ENCODE measurements at places on chromosomes 11 and 22.

DNA sequence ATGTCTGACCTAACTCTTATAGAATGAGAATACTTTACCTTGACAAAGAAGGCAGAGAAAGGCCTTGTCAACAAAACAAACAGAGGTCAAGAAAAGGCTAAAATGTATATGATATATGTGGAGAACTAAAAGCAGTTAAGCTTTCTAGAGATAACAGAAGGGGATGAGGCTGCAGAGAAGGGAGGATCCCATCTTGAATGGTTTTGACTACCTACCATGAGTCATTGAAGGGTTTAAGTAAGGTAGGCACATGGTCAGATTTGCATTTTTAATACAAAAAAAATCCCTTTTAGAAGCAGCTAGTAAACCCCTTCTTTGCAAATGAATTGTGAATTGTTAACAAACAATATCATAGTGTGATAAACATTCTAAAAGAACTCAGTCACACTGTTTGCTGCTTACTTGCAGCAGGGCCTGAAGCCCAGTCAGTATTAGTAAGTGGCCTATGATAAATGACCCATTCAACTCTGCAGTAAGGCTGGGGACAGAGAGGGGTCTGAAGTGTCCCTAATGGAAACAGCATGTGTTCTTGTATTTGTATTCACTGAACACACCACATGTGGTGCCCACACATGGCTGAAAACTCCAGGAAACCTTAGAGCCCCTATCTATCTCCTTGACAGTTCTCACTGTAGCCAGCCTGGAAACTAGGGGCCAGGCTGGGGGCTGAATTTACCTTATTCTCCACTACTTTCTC, 328.8 kb upstream of the PITPNB start:
- DNase-seq: no peak

DNA sequence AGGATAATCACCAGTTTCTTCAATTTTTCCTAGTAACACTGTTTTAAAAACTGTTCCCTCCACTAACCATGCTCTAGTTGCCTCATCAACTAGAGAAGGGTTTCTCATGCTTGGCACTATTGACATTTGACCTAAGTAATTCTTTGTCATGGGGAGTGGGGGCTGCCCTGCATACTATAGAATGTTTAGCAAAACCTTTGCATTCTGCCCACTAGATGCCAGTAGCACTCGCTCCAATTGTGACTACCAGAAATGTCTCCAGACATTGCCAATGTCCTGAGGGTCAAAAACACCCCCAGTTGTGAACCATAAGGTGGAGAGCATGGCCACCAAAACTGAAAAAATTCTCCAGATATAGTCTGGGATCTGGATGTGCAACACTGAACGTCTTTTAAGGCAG, 27.6 kb upstream of the BMAL1 start:
- no peak for DNase-seq

GRCh38 chr11:120181376-120181975, 29.4 kb upstream of the OAF start:
- DNase-seq: no peak

DNA sequence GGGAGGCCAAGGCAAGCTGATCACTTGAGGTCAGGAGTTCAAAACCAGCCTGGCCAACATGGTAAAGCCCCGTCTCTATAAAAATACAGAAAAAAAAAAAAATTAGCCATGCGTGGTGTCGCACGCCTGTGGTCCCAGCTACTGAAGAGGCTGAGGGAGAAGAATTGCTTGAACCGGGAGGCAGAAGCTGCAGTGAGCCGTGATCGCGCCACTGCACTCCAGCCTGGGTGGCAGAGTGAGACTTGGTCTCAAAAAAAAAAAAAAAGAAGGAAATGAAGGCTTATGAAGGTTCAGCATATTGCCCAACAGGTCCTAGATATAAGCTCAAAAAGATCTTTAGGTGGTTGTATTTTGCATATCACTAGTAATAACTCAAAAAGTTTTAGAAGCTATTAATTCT, 10.2 kb downstream of the ATL3 start:
- DNase-seq: no peak

DNA sequence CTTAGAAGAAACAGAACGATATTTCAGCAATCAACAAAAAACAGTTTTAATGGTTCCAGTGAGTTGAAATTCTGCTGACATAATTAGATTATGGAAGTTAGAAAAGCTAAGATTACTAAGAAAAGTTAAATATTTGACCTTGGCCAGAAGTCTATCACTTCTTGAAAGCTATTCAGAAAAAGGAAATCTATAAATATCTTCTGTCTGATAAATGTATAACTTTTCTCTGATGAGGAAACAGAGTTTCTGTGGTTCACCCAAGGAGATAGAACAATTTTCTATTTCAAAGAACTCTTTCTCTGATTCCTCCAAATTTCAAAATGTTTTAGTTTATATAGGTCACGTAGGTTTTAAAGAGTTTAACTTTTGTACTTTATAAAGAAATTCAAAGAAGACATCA, 438.4 kb upstream of the CHORDC1 start:
- DNase-seq: no peak

GRCh38 chr11:85517272-85517671, 109.9 kb downstream of the DLG2 start:
- DNase-seq: no peak

DNA sequence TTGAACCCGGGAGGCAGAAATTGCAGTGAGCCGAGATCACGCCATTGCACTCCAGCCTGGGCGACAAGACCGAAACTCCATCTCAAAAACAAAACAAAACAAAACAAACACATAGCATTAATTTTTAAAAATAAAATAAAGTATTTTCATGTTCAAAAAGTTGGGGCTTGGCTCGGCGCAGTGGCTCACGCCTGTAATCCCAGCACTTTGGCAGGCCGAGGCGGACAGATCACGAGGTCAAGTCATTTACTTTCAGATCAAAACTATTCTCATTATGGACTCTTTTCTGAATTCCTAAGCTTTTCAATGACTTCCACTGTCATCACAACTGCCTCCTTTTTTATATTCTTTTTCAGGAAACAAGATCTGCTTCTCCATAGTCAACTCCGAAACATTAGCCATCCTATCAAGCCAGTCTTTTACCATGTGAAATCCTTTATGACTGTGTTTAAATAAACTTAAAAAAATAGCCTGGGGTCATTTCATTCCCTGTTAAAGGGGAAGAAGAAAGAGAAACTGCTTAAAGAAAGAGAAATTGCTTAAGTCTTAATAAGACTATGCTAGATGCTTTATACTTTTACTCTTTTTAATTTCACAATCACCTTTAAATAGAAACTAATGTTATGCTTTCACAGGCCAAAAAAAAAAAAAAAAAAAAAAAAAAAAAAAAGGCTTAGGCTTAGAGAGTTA, 13.1 kb upstream of the CHRNA10 start:
- DNase-seq: no peak

GRCh38 chr22:36149441-36149840, 11.1 kb downstream of the APOL3 start:
- DNase-seq: no peak

- no peak for DNase-seq
Observed at GRCh38 chr11:130781931-130782330, 134.3 kb downstream of the SNX19 start.

GRCh38 chr11:16448123-16448717, 91.9 kb upstream of the SOX6 start:
- no peak for DNase-seq

- DNase-seq: no peak
Observed at GRCh38 chr22:22930571-22931556, 43.2 kb downstream of the IGLL5 start.

DNA sequence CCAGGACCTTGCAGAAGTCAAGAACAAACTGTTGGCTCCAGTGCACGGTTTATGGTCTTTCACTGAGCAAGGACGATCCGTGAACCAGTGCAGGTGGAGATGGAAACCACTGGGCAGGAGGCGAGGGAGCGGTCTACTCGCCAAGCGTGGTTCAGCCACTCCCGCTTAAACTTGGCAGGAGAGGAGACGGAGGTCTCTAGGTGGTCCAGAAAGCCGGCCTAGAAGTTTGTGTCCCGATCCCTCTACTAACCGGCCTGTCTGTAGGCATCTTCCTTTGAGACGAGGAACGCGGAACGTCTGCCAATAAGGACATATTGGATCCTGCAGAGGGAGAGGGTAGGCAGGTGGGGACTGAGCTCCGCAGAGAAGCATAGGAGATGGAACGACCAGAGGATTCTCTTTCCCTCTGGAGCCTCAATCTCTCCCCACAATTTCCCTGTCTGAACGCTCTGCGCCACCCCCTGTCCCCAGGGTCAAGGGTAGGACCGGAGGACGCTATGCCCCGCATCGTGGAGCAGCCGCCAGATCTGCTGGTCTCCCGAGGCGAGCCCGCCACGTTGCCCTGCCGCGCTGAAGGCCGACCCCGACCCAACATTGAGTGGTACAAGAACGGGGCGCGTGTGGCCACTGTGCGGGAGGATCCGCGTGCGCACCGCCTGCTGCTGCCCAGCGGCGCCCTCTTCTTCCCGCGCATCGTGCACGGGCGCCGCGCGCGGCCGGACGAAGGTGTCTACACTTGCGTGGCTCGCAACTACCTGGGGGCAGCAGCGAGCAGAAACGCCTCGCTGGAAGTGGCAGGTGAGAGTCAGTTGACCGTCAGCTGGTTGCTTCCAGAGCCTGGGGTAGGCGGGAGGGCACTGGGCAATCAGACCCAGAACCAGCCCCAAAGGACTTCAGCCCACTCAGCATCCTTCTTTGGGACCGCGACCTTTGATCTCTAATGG, 3.4 kb downstream of the ROBO3 start:
- DNase-seq: no peak

DNA sequence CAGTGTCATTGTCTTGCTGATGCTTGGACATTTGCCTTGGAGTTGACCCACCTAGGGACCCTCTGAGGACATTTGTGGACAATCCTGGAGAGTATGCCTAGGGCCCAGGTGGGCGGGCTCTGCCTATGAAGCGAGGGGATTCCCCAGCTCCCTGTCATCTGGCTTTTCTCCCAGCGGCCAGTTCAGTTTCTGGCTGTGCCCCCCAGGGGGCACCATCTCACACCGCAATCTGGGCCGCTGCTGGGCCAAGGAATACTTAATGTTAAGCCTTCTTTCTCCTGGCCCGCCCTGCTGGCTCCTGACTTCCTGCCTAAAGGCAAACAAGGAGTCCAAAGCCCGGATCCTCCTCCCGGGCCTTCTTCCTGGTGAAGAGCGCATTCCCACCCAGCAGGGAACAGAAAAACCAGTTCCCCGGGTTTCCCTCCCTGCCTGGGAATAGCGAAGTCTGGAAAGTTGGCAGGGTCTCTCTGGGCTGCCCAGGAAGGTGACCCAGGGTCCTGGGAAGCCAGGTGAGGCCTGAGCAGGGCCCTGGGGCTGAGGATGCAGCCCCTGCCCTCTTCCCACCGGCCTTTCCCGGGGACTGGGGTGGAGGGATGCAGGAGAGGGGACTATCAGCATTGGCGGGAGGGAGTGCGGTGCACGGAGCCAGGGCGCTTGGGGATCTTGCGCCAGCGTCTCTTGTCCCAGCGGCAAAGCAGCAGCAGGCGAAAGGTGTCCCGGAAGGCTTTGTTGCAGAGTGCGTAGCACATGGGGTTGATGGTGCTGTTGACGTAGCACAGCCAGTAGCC, 11.9 kb downstream of the CHRM1 start:
- no peak for DNase-seq

DNA sequence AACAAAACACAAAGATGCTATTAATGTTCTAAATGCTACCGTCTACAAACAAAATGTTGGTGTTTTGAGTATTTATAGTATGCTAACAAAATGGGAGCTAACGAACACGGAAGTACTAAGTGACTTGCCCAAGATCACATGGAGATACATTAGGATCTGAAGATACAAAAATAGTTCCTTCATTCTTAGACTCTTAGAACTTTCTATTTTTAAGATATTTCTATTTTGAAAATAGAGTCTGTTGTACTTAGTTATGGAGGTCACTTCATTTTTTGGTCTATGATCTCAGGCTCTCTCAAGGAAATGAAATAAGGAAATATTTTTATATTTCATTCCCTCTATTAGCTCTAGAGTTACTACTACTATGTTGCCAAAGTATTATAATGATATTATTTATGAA, 64.2 kb downstream of the APOL5 start:
- no peak for DNase-seq

GRCh38 chr22:42680648-42681047, 31.5 kb upstream of the CYB5R3 start:
- no peak for DNase-seq

DNA sequence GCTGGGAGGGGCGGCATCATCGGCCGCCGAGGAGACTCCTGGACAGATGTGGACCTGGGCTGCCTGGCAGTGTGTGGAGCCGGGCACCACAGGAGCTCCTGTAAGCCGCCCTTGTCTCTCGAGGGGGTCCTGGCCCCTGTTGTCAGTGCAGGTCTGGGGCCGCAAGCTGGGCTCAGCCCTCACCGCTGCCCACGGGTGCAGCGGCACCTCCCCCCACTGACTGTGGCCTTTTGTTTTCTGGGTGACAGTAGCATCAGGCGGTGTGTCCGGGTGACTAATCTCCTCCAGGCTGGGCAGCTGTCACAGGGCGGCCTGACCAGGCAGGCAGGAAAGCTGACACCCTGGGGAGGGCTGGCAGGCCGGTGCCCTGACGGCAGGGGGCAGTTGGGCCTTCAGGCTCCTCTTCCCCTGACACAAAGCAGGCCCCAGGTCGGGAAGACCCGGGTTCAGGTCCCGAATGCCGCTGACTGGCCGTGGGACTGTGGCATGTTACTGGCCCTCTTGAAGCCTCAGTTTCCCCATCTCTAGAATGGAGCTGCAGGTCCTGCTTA, 16.3 kb downstream of the DGKZ start:
- DNase-seq: no peak

DNA sequence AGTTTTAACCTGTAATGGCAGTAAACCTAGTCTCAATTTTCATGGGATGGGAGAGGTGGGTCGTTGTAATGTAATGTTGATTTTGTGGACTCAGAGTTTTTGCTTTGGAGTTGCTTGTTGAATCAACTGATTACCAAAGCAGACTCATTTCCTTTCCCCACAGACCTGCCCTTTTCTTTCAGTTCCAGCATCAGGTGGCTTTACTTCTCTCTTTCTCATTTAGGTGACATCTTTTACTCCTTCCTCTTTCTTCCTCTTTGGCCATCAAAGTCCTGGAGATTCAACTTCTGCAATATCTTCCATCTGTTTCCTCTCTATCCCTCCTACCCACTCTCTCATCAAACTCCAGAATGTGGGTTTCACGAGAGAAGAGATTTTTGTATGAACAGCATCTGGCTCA, 313.9 kb downstream of the TMEM135 start:
- no peak for DNase-seq

GRCh38 chr22:42639541-42640241, 710 bp downstream of the ATP5MGL start:
- no peak for DNase-seq

- DNase-seq: no peak
Observed at GRCh38 chr11:18669219-18669596, 29.4 kb upstream of the TMEM86A start.

DNA sequence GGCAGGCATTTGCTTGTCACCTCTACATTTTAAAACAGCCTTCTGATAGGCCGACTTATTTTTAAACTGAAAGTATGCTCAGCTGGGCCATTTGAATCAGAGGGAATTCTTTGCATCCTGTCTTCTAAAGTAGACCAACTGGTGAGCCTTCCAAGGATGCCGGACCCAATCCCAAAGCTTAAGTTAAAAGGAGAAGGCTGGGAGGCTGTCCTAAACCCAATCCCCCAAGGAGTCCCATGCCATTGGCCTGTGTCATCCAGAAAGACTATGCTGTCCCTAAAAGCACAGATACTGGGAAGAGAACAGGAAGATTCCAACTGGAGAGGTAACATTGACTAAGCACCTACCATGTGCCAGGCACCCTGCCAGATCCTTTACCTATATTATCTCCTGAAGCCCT, 18.0 kb downstream of the TENM4 start:
- DNase-seq: no peak

All from AG04449 (cell line).